ENCODE measurements at places on chromosomes 13 and 19. TPM values are rescaled to one million over a fixed set of nuclear protein-coding genes. Genes with fewer than 3 reads are reported as not detected.

DNA sequence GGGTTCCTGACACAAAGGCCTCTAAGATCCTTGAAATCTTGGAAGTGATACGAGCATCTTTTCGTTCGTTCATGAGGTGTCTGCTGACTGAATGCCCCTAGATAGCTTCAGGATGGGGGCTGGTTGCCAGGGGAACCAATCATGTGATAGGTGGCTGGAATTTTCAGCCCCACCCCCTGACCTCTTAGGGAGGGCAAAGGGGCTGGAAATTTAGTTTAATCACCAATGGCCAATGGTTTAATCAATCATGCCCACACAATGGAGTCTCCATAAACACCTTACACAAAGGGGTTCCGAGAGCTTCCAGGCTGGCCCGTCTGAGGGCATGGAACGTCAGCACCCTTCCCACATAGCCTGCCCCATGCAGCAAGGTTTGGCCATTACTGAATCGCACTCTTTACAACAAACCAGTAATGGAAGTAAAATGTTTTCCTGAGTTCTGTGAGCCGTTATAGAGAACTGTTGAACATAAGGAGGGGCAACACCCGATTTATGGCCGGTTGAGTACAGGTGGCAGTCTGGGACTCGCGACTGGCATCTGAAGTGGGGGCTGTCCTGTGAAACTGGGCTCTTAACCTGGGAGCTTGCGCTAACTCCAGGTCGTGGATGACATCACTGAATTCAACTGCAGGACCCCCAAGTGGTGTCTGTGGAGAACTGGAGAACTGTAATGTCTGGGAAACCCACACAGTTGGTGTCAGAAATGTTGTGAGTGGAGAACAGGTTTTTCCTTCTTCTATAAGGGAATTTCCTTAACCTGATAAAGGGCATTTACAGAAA is 25.6 kb downstream of the MLLT1 start:
- DNase-seq: no peak

- no peak for DNase-seq
These were observed 310.3 kb downstream of the KLF5 start for GRCh38 chr13:73369095-73369494.

DNA sequence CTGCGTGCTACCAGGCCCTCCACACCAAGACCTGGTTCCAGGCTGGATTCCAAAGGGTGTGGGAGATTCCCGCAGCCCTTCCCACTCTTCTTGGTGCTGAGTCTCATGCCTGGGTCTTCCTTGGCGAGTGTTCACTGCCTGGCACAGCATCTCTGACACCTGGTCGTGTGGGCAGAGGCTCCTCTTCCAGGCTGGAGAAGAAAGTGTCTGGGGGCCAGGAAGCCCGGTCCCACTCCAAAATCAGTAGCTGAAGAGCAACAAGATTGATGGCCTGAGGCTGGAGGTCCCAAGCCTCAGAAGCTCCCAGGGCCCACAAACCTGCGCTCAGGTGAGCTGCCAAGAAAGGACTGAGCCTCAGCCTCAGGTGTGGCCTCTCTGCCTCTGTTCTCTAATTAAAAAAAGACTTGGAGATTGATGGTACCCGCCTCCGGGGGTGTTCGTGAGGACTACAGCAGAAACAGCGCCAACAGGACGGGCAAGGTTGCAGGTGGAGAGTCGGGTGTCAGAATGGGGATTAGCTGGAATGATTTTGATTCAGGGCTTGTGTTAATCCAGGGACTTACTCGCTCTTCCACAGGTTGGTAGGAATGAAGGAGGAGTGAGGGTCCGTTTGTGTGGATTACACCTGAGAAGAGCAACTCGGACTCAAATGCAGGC is 217.5 kb downstream of the TEX29 start:
- no peak for DNase-seq

GRCh38 chr19:18494267-18494607 is 27.6 kb downstream of the ELL start:
- no peak for DNase-seq

DNA sequence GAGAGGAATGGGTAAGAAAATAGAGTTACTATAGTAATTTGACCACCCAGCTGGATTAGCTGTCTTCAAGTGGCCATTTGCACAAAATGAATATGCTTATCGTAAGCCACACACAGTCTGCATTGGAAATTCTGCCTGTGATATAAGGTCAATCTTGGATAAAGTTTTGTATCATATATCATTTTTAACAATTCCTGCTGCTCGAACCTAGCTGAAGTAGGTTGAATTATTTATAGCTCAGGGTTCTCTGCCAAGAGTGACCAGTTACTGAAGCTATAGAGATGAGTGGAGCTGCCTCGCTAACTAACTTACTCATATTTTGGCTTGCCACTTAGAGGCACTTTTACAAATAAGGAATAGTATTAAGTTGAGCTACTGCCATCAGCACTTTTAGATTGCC is 220.9 kb downstream of the RGCC start:
- DNase-seq: no peak

- DNase-seq: no peak
These were observed 802.2 kb upstream of the MIR17HG start for GRCh38 chr13:90545070-90545840.

- DNase-seq: no peak
These were observed 230.2 kb downstream of the TUBA3C start for GRCh38 chr13:18951412-18951811.

Gene C5AR2
- total RNA-seq: 2.6 TPM

Gene UPK1A
- total RNA-seq: not detected
